Fibroblast of the aortic adventitia (primary cell): ENCODE measurements at places on chromosomes 16 and 17.

DNA sequence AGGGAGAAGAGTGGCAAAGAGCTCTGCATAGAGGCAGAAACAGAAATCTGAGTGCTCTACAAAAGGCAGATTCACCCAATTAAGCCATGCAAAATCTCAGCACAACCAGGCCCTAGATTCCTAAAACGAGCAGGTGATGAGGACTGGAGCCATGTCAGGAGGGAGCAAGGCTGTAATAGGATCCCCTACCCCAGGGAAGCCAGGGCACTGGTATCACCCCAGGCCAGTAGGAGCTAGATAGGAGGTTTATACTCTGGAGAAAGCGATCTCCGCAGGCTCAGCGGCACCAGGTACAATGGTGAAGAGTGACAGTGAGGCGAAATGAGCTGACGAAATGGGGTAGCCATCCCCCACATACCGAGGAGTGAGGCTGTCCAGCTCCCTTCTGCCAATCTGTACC, 171.5 kb downstream of the PARN start:
- DNase-seq, result no peak

DNA sequence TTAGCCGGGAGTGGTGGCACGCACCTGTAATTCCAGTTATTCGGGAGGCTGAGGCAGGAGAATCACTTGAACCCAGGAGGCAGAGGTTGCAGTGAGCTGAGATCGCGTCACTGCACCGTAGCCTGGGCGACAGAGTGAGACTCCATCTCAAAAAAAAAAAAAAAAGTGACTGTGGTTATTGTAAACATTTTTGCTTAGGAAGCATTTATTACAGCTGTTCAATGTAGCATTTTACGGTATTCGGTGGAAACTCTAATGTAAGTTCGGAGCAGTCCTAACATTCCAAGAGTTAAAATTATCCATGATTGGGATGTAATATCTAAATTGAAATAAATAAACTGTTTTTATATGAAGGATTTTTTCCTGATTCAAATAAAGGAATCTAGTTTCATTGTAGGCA, 254.8 kb upstream of the HSBP1 start:
- no peak for DNase-seq

DNA sequence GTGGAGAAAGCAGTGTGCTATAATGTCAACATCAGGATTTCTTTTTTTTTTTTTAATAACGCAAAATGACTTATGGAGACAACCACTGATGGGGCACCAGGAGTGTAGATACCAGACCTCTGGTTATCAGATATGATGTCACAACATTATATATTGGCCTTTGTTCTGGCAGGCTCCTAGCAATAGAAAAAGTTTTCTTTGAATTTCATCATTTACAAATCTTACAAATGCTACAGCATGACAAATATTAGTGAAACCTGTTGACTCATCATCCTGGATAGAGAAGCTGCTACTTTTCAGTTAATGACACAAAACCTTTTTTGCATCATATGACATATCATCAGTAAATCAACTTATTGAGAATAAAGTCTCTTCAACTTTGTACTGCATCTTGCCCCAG, 6.1 kb downstream of the THUMPD1 start:
- DNase-seq, result peak; percentile 57

DNA sequence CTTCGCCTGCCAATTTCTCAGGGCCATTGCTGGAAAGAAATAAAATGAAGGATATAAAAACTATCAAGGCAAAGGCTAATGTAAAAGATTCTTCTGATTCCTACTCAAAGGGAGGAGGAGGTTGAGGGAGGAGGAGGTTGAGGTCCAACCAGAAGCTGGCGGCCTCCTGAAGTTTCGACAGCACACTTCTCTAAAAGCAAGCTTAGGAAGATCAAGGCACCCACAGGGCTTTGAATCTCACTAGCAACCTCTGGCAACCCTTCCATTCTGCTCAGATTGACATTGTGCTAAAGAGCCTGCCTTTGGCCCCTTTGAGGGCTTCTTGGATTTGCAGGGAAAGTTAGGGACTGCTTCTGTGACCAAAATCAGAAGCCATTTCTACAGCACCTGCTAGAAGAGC, 81.5 kb upstream of the TNRC6C start:
- DNase-seq, result no peak

DNA sequence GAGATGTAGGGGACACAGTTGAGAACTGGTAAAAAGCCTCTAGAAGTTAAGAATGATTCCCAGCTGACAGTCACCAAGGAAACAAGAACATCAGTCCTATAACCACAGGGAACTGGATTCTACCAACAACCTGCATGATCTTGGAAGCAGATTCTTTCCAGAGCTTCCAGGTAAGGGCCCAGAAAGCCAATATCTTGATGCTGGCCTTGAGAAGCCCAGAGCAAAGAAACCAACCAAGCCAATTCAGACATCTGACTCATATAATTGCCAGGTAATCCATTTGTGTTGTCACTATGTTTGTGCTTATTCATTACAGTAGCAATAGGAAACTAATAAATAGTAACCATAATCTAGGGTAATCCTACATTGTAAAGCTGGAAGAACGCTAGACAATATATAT, 81.6 kb downstream of the CACNG1 start:
- no peak for DNase-seq

DNA sequence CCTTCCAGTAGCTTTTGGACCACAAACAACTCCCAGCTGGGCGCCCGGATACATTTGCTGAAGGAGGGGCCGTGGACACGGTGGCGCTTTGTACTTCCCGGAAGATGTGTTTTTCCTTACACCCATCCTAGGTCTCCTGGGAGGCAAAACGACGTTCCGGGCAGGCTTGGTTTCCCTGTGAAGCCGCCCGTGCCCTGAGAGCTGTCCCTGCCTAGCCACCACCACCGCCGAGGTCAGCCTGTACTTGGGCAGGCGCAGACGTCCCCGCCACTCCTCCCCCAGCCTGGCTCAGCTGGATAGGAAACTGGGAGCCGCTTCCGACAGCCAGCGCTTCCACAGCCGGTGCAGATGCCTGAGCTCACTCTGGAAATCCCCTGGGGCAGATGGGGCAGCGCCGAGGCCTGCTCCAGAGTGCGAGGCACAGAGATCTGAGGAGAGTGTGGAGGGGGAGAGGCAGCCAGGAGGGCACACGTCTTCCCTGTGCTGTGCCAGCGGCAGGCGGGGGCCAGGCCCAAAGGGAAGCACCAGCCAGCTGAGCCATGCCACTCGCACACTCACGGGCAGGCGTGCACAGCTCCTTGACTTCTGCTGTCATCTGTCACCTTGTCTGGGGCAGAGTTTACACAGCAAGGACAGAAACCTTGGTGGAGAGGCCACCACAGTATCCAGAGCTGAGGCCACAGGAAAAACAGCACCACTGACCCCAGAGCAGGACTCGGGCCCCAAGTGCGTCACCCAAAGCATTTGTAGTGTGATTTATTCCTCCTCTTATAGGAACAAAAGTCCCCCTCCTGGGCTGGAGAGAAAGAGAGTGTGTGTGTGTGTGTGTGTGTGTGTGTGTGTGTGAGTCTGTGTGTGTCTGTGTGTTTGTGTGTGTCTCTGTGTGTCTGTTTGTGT, 3.0 kb downstream of the RHBDF2 start:
- peak; percentile 69 for DNase-seq

DNA sequence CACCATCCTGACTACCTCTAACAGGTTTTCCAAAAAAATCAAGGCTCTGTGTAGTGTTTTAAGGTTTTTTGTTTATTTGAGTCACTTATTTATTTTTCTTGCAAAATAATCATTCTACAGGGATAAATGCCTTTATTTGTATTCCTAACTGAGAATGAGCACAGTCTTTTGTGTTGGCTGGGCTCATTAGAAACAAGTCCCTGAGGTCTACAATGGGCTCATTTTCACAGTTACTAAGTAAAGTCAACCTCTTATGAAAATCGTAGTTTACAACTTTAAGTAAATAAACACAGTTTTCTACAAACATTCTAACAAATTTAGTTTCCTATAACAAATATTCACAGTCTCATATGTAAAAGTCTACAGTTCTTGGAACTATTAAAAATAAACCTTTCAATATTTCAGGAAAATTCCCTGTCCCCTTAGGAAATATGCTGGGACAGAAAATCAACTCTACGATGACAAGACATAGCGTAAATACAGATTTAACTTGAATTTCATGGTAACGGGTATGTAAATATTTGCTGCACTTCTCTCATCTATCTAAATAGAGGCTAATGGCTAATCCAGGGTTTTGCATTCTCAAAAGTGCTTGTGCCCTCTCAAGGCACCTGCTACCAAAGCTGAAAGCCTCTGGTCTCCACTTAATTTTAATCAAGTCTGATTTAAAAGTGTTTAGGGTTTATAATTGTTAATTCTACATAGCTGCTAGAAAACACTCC, 31.5 kb upstream of the CDH5 start:
- DNase-seq, result no peak

GRCh38 chr16:66298006-66298405, 68.5 kb upstream of the CDH5 start:
- DNase-seq, result no peak

DNA sequence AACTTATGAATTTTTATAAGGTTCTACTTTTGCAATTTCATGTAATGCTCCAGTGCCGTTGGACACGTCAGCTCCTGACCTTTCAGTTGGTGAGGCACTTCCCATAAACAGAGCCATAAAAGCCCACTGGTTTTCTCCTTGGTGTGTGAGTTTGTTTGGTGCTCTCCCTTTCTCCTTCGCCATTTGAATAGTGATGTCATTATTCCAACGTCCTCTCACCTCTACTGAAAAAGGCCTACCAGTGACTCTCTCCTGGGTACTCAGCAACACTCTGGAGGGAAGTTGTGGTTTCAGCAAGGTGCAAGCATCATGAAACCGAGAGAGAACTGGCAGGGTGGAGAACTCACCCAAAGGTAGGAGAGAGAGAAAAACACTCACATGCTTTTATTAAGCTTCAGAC, 29.6 kb upstream of the HNF1B start:
- no peak for DNase-seq

- DNase-seq, result no peak
Measured at GRCh38 chr17:1473170-1473569, 17.1 kb upstream of the CRK start.

- peak; percentile 70 for DNase-seq
Measured at GRCh38 chr17:61291451-61292285, 108.0 kb upstream of the TBX2 start.

GRCh38 chr17:12545877-12546513, 119.7 kb upstream of the MYOCD start:
- DNase-seq, result peak; percentile 54

- DNase-seq, result no peak
Measured at GRCh38 chr17:33642002-33642401, 348.9 kb upstream of the ASIC2 start.

DNA sequence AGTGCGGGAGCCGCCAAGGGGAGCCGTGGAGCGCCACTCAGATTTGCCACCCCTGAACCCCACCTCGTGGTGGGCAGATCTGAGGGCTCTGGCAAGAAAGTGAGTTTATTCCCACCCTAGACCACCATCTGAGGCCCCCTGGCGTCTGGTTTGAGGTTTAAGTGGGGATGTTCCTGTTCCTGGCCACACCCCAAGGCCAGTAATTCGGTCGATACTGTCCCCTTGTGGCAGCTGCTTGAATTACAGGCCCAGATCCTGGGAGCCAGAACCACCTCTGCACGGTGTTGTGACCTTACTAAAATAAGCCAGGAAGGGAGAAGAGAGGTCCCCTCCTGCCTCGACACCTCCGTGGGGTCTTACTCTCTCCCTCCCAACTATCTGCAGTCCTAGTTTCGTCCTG, 3.3 kb upstream of the LAT start:
- no peak for DNase-seq

GRCh38 chr17:21075739-21076085, 32.9 kb upstream of the USP22 start:
- no peak for DNase-seq

- DNase-seq, result no peak
Measured at GRCh38 chr17:12605222-12605621, 60.5 kb upstream of the MYOCD start.
